ENCODE measurements at places on chromosomes 5 and 9. TPM values are rescaled to one million over a fixed set of nuclear protein-coding genes. Genes with fewer than 3 reads are reported as not detected.
A peak's percentile ranks its signal among the peaks of the same experiment; 100 is the strongest.

Gene TMEM215
- total RNA-seq, result not detected

DNA sequence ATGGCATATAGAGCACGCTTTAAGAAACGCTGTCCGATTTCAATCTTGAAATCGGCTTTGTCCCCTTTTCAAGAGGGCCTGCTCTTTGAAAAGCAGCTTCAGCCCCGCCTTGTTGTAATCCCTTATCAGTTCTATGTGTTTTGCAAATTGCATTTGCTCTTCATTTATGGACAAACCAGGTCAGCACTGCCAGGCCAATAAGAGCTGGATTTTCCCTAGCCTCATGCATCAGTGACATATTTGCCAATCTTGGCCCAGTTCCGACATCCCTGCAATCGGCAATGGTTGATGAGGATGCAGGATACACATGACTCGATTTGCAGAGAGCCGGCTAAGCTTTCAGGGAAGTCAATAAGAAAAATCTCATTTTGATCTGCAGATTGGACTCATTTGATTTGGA, 529.1 kb upstream of the CLINT1 start:
- no peak for DNase-seq

- DNase-seq, result no peak
Observed at GRCh38 chr9:136203408-136204144, 1.4 kb downstream of the LHX3 start.

Gene KIF20A
- total RNA-seq, result 0.19 TPM

DNA sequence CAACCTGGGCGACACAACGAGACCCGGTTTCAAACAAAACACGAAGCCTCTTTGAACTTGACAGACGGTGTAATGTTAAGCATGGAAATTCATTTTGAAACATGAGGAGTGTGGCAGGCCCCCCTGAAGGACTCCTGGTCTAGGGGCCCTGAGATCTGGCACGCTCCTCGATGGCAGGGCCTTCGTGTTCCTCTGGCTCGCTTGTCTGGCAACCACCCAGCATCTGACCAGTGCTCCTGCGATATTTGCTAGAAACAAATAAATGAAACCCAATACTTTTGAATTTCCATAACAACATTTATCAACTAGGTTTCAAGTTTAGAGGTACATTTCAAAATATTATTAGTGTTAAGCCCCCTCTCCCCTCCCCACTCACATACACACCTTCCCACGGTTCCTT, 193.0 kb downstream of the ERCC6L2 start:
- DNase-seq, result no peak

GRCh38 chr9:21873540-21874221, 71.2 kb downstream of the MTAP start:
- DNase-seq, result no peak

DNA sequence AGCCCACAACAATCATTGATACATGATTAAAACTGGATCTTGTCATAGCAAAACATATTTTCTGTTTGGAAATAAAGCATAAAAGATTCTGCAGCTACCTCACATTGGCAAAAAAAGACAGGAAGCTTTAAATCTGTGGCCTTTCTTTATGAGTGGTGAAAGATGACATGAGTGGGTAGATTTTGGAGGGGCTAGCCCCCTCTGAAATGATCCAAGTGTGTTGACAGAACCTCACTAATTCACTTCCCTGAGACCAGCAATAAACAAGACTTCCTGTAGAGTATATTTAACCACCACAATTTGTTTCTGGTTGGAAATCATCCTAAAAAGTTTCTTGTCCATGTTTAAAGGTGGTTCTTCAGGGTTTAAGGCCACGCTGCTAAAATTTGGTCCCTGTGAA, 530.8 kb downstream of the SPATA31D1 start:
- no peak for DNase-seq

DNA sequence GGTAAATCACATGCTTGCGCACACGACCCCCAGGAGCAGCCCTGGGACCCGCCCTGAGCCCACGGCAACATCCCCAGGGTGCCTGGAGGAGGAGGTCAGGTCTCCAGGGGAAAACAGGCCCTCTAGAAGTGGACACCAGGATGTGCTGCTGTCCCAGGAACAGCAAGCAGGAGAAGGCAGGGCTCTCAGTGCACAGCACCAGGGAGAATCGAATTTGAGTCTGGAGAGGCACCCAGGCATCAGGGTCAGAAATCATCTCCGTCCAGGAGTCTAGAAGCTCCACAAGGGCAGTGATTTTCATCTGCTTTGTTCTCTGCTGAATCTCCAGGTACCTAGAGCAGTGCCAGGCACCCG, 93.6 kb downstream of the PAX5 start:
- no peak for DNase-seq

DNA sequence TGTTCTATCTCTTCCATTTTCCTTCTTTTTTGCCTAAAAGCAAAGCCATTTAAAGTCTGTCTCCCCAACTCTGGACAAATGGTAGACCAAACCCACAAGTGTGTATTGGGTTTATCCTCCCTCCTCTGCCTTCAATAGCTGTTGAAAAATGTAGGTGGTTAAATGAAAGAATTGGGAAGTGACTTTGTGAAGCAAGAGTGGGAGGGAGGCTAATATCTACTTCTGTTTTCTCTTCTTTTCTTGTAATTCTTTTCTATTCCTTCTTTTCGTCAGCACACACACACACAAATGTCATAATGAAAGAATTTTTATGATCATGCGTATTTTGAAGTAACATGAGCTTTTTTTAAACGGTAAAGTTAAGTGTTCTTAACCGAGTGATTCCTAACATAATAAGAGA, 3.8 kb downstream of the CCDC152 start:
- DNase-seq, result no peak

Gene PDE8B
- total RNA-seq, result not detected

Gene SLC31A1
- 9.6 TPM for total RNA-seq

DNA sequence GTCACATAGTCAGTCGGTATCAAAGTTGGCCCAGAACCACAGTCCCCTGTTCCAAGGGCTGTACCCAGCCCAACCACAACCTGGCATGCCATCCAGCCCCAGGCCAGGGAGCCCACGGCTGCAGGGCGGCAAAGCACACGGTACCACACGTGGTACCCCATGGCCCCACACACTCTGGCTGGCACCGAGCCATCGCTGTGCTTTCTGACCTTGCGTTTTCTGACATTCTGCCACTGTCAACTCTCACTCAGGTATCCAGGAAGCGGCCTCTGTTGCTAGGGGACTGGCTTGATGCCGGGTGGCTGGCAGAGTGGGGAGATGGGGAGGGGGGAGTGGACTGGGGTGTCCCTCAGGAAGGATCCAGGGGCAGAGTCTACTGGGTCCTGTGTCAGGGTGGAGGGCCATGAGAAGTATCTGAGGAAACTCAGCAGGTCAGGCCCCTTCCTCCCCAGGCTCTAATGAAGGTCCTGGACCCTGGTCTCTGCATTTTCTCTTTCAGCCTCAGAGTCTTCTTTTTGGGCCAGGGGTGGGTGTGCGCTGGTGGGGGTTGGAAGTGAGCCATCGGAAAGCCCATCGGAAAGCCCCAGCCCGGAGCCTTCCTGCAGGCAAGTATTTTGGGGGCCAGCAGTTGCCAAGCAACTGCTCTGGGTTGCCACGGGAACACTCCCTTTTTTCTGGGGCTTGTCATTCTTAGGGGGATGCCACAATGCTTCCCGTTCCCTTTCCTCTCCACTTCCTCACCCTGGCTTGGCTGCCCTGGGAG, 21.0 kb upstream of the RALGDS start:
- peak; percentile 83 for DNase-seq

DNA sequence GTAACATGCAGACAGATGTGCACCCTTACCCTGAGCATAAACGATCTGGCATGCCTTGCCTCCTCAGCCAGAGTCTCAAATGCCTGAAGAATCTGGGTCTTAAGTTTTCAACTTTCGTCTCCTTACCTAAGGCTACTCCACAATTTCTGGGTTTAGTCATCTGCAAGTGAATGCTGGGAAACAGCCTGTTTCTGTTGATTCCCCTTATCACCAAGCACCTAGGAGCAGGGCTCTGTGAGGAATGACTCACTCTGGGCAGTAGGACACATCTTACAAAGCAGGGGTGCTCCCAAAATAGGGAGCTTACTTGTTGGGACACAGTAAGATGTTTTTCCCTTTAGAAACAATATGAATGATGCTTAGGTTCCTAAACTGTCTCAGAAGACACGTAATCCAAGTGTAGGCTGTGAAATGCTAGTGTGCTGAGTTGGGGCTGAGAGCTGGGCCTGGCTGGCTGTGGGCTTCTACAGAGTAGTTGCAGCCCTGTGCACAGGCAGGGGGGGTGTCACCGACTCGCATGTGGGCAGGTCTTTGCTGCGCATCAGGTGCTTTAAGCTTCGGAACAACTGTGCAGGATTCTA, 58.0 kb downstream of the DAP start:
- no peak for DNase-seq

- DNase-seq, result peak; percentile 79
Observed at GRCh38 chr5:175521313-175521833, 43.0 kb downstream of the SFXN1 start.

Gene CAST
- 165 TPM for total RNA-seq

- DNase-seq, result no peak
Observed at GRCh38 chr5:125148706-125149105, 402.3 kb upstream of the ZNF608 start.

Gene IL7R
- 310 TPM for total RNA-seq

GRCh38 chr9:18485714-18486113, 11.8 kb downstream of the ADAMTSL1 start:
- DNase-seq, result no peak

GRCh38 chr9:92147030-92147851, 32.0 kb upstream of the SPTLC1 start:
- DNase-seq, result no peak

DNA sequence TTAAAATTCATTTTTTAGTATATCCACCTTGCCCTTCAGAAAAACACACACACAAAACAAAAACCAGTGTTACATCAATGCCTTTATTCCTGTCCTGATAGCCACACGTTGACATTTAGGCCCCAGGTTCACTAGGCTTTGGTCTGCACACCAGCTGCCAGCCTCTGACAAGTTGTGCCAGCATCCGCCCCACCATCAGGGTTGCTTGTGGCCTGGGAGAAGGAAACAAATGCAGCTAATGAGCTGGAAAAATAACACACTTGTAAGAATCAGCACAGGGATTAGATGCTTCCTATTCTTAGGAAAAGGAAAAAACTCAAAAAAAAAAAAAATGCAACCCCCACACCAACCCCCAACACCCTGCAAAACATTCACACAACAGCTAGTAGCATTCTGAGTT, 404.0 kb upstream of the GRIA1 start:
- no peak for DNase-seq

GRCh38 chr5:145887217-145887616, 14.4 kb upstream of the GRXCR2 start:
- no peak for DNase-seq

GRCh38 chr5:95866435-95867040, 44.0 kb upstream of the GLRX start:
- no peak for DNase-seq

Gene LCN2
- total RNA-seq, result not detected

GRCh38 chr9:27755846-27756245, 182.6 kb upstream of the C9orf72 start:
- no peak for DNase-seq

GRCh38 chr5:151233616-151234085, 9.8 kb upstream of the CCDC69 start:
- no peak for DNase-seq

- no peak for DNase-seq
Observed at GRCh38 chr5:157584628-157585027, 9.1 kb upstream of the ADAM19 start.

DNA sequence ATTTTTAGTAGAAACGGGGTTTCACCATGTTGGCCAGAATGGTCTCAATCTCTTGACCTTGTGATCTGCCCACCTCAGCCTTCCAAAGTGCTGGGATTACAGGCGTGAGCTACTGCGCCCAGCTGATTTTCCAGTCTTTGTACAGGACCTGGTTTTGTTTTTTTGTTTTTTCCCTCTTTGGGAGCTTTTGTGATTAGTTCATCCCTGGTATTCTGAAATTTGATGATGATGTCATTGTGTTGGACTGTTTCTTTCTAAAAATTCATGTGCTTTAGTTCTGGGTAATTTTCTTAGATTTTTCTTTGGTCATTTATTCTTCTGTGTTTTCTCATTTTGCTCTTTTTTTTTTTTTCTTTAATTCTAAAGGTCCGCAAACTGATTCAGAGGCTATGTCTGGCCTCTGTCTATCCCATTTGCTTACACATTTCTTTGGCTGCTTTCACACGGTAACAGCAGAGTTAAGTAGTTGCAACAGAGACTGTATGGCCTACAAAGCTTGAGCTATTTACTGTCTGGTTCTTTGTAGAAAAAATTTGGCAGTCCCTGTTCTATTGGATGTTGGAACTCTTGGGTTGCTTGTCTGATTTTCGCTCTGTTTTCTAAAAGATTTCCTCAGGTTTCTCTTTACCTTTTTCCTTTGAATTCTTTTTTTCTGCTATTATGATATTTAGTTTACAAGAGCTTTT, 24.8 kb downstream of the STX17 start:
- no peak for DNase-seq

- no peak for DNase-seq
Observed at GRCh38 chr9:138009803-138010690, 132.5 kb downstream of the CACNA1B start.

DNA sequence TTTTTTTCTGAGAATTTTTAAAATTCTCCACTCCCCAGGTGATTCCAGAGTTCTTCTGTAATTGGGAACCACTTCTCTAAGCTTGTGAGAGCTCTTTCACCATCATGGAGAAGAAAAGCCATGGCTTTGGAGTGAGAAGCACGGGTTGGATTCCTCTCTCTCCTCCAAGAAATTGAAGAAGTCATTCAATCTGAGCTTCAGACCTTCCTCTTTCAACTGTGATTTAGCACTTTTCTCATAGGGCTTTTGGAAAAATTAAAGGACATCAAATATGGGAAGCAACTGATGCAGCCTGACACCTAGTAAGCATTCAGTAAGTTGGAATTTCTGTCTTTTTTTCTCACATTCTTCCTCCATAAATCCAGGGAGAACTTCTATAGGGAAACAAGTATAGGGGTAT, 580.4 kb upstream of the KLF4 start:
- DNase-seq, result no peak

DNA sequence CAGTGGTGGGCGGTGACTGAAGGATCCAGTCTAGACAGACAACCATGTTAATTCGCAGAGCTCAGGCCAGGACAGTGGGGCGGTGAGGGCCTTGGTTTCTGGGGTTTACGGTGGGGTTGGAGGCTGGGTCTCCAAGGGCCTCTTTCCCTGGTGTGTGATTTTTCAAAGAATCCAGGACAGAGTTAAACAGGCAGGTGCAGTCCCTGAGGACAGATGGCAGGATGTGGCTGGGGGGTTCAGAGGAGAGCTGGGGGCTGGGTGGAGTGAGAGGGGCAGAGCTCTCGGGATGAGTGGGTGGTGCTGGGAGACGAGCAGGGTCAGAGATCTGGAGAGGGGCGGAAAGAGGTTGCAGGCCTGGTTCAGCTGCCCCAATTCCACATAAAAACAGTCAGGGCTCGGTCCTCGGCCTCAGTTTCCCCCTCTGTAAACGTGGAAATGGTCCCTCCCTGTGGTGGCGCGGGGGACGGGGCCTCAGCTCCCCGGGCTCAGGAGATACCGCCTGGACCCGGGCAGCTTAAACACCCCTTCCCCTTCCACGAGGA, 145.9 kb downstream of the GAPVD1 start:
- DNase-seq, result no peak

DNA sequence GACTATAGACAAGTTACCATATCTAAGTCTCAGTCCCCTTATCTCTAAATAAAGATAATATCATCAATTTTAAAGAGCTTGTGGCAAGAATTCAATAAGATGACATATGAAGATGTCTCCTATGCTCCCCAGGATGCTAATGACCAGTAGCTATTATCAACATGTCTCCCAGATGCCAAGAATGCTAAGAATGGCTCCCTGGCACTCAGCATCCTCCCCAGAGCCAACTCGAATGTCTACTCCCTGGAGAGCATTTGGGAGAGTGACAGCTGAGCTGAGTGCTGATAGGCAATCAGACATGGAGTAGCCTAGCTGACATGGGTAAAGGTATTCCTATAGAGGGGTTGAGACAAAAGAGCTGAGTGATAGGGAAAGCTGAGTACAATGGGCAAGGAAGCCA, 15.9 kb downstream of the P4HA2 start:
- no peak for DNase-seq

Measured in CD8-positive, alpha-beta T cell (primary cell).